ENCODE measurements at places on chromosomes 13 and 19. TPM values are rescaled to one million over a fixed set of nuclear protein-coding genes. Genes with fewer than 3 reads are reported as not detected.
A peak's percentile ranks its signal among the peaks of the same experiment; 100 is the strongest.

- H3K4me1 ChIP-seq = no peaks in the 10 kb centered on the region
- DNase-seq = no peak
- no peaks in the 10 kb centered on the region for H3K27me3 ChIP-seq
- H3K4me3 ChIP-seq = no peak overlapping the region
- no peak overlapping the region for H3K27ac ChIP-seq
- H3K36me3 ChIP-seq = no peaks in the 10 kb centered on the region
These were observed 938.9 kb upstream of the PRR20A start for GRCh38 chr13:56201834-56202233.

GRCh38 chr13:77544355-77544754 lies 8.8 kb downstream of the SCEL start:
- DNase-seq = no peak
- H3K27ac ChIP-seq = no peak overlapping the region
- H3K4me1 ChIP-seq = no peaks in the 10 kb centered on the region
- no peak overlapping the region for H3K4me3 ChIP-seq

GRCh38 chr19:41321600-41322270 lies 11.8 kb downstream of the CCDC97 start:
- peaks cover 13% of the 10 kb centered on the region for H3K27me3 ChIP-seq
- peaks cover 64% of the 10 kb centered on the region for H3K4me1 ChIP-seq
- H3K4me3 ChIP-seq = peak overlapping the region; percentile 76
- peaks cover 37% of the 10 kb centered on the region for H3K36me3 ChIP-seq

DNA sequence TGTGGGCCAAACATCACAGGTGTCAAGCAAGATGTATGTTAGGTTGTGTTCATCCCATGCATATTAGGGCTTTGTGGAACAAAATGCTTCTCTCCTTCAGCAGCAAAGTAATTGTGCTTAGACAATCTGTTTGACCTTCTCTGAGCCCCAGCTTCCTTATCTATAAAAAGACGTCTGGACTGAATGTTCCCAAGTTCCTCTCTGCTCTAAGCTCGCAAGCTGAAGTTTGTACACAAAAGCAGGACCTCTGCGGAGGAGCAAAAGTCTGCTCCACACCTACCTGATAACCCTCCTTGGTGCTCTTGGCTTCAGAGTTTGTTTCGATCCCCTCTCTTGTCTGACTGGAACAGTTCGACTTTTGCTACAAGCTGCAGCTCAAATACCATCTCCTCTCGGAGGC lies 95.7 kb upstream of the UBL3 start:
- H3K27ac ChIP-seq = no peak overlapping the region
- H3K4me3 ChIP-seq = no peak overlapping the region
- H3K36me3 ChIP-seq = no peaks in the 10 kb centered on the region
- peaks cover 1% of the 10 kb centered on the region for H3K27me3 ChIP-seq

DNA sequence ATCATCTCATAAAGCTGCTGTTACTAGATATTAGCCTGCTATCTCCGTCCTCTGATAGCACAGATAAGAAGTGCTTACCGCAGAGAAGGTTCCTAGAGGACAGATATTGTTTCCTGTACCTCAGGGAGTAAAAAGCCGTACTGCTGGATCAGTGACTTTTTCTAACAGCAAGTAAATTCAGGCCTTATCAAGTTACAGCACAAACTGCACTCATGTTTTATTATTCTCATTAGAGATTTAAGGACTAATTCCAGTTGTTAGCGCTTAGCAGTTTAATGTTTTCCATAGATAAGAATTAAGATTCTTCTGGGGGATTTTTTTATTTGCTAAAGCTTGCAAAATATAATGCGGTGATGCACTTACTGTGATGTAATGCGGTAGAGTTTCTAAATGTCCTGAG lies 119.0 kb upstream of the OBI1 start:
- no peak overlapping the region for H3K27ac ChIP-seq
- H3K27me3 ChIP-seq = no peaks in the 10 kb centered on the region
- H3K4me1 ChIP-seq = no peaks in the 10 kb centered on the region

DNA sequence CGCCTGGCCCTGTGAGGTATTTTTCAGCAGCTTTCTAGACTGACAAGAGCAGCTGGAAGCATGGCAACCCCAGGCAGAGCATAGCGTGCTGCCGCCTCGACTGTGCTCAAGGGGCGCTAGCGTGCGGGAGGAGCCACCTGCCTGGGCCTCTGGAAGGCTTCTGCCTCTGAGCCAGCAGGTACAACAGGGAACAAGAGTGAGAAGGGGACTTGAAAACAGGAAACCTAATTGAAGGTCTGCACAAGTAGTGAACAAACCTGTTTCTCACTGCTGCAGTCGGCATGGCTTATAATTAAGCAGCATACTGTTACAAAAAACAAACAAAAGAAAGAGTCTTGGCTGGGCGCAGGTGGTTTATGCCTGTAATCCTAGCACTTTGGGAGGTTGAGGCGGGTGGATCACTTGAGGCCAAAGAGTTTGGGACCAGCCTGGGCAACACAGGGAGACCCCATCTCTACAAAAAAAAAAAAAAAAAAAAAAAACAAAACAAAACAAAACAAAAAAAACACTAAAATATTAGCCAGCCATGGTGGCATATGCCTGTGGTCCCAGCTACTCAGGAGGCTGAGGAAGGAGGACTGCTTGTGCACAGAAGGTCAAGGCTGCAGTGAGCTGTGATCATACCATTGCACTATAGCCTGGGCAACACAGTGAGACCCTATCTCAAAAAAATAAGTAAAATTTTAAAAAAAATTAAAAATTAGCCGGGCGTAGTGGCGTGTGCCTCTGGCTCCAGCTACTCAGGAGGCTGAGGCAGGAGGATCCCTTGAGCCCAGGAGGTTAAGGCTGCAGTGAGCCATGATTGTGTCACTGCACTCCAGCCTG lies 12.6 kb upstream of the GARRE1 start:
- no peak for DNase-seq
- no peak overlapping the region for H3K4me3 ChIP-seq
- no peak overlapping the region for H3K27ac ChIP-seq
- peaks cover 31% of the 10 kb centered on the region for H3K4me1 ChIP-seq
- peaks cover 7% of the 10 kb centered on the region for H3K36me3 ChIP-seq

DNA sequence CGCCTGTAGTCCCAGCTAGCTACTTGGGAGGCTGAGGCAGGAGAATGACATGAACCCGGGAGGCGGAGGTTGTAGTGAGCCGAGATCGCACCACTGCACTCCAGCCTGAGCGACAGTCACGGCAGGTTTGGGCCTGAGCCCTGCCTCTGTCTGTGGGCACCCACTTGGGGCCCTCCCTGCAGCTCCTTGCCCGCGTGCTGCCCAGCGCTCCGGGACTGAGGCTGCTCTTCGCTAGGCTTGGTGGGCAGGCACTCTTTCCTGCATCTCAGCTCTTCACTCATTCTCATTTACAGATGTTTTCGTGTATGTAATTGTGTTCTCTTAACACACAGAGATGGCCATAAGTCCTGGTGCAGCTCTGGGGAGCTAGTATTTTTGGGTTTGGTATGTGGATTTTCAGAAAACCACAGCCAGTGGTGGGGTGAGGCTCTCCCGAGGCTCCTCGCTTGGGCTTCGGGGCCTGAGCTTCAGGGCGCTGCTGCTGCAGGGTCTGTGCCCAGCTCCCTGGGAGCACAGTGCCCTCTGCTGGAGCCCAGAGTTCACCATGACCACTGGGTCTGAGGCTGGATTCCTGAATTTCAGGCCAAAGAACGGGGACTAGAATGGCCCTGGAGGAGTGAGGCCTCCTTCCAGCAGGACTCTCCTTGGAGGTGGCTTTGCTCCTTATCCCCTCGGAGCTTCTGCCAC lies 15.2 kb downstream of the UPF1 start:
- H3K27ac ChIP-seq = peak overlapping the region; percentile 97
- H3K27me3 ChIP-seq = no peaks in the 10 kb centered on the region
- peaks cover 77% of the 10 kb centered on the region for H3K4me1 ChIP-seq
- H3K4me3 ChIP-seq = peak overlapping the region; percentile 76
- DNase-seq = peak; percentile 73

GRCh38 chr13:73683746-73684145 lies 450.5 kb downstream of the KLF12 start:
- no peak for DNase-seq
- H3K27ac ChIP-seq = no peak overlapping the region
- no peak overlapping the region for H3K4me3 ChIP-seq
- peaks cover 17% of the 10 kb centered on the region for H3K36me3 ChIP-seq
- H3K27me3 ChIP-seq = no peaks in the 10 kb centered on the region

DNA sequence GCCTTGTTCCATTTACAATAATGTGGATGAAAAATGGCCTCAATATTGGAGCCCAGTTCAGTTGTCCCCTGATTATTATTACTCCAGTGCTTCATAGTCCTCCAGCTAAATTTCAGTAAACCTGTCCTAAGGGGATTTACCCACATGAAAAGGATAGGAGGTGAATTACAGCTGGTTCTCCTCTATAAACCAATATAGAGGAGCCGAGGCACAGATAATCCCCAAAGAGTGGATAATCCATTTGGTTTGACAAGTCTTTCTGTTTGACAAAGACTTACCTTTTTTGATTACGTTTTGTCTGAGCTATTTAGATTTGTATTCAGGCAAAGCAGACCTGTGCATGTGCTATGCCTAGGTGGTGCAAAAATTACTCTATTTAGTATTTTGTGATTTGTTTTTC lies 2.7 kb downstream of the CNMD start:
- no peak overlapping the region for H3K4me3 ChIP-seq
- DNase-seq = no peak
- peaks cover 13% of the 10 kb centered on the region for H3K27me3 ChIP-seq
- no peak overlapping the region for H3K27ac ChIP-seq
- H3K4me1 ChIP-seq = no peaks in the 10 kb centered on the region
- H3K36me3 ChIP-seq = no peaks in the 10 kb centered on the region

DNA sequence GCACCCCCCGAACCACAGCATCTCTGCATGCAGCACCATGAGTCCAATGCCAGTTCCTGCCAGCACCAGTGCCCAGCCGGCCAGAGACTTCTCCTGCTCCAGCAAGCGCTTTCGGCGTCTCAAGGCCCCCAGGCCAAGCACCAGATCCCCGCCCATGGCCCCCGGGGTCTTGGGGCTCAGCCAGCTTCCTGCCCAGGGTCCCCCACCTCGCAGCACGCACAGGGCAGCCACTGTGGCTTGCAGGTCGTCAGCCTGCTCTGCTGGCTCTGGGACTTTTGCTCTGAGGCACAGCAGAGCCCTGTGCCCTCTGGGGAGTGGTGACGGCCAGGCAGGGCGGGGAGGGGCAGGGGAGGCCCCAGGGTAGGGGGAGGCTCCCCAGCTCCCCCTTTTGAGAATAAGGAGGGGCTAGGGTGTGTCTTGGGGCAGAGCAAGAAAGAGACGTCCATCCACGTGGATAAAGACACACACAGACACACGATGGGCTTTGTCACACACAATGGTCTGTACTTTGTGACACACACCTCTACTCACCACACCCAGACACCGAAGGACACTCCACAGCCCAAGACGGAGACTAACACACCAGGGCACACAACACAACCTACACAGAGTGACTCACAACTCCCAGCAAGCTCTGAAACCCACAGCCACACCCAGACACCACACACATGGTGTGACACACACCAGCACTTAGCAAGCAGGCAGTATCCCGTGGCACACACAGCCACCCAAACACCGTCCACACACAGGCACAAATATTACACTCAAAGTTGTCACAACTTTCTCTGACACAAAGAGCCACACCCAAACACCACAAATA lies at the start of gene KCNN4:
TSS of gene KCNN4 (minus strand) at position 268 of the 820 bp plus-strand sequence. CDS start at position 156, 112 bp downstream.
- DNase-seq = peak; percentile 68
- H3K4me3 ChIP-seq = peak within 1 kb of the TSS; percentile 30
- H3K36me3 ChIP-seq = no peaks in the 10 kb centered on the region
- peak within 1 kb of the TSS; percentile 59 for H3K27ac ChIP-seq

GRCh38 chr13:76853921-76854608 lies 32.1 kb downstream of the KCTD12 start:
- peaks cover 1% of the 10 kb centered on the region for H3K27me3 ChIP-seq
- H3K36me3 ChIP-seq = no peaks in the 10 kb centered on the region
- no peak overlapping the region for H3K4me3 ChIP-seq
- no peak for DNase-seq
- H3K27ac ChIP-seq = no peak overlapping the region

- H3K4me1 ChIP-seq = no peaks in the 10 kb centered on the region
- no peak overlapping the region for H3K4me3 ChIP-seq
- no peaks in the 10 kb centered on the region for H3K27me3 ChIP-seq
- no peaks in the 10 kb centered on the region for H3K36me3 ChIP-seq
- no peak for DNase-seq
These were observed 224.4 kb downstream of the FGF14 start for GRCh38 chr13:102177431-102177830.

DNA sequence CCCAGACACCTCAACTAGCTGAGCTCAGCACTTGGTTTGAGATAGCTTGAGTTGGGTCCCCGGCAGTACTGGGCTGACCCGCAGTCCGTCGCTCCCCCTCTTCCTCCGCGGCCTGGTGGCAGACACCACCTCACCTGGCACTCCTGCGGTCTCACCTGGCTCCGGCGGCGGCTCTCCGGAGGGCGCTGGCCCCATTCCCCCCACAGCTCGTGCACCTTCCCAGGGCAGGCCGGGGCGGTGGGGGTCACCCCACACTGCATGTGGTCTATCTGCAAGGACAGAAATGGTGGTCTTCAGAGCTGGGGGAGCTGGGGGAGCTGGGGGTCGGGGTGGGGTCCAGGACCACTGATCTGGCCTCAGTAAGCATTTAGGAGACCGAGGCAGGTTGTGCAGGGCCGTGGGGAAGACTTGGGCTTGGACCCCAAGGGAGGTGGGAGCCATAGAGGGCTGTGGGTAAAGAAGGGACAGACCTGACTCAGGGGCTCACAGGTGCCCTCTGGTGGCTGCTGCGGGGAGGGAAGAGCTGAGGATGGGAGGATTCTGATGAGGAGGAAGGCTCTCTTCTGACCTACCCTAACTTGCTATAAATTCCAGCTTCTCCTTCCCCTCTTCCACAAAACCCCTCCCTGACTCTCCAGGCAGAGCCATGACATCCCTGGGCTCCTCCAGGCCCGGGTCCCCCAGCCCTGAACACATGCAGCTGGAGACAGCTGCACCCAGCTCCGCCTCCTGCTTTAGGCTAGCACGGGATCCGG lies 6.7 kb upstream of the PLIN4 start:
- peaks cover 8% of the 10 kb centered on the region for H3K27me3 ChIP-seq
- no peak overlapping the region for H3K4me3 ChIP-seq

DNA sequence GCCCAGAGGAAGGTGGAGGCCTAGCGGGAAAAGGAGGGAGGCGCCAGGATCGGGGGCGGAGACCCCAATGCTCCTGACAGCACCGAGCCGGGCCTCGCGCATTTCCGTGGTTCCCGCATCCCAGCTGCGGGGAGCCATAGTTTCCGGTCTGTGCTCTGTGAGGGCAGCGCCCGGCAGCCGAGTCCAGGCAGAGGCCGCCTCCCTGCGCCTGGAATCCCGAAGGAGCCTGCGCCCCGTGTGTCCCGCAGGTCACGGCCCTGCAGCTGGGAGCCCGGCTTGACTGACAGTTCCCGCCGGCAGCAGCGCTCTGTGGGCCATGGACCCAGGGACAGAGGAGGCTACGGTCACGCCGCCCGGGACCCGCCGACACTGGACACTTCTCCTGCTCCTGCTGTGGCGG lies 74.6 kb upstream of the C13orf46 start:
- H3K4me3 ChIP-seq = no peak overlapping the region
- H3K4me1 ChIP-seq = peaks cover 27% of the 10 kb centered on the region
- H3K36me3 ChIP-seq = peaks cover 23% of the 10 kb centered on the region

DNA sequence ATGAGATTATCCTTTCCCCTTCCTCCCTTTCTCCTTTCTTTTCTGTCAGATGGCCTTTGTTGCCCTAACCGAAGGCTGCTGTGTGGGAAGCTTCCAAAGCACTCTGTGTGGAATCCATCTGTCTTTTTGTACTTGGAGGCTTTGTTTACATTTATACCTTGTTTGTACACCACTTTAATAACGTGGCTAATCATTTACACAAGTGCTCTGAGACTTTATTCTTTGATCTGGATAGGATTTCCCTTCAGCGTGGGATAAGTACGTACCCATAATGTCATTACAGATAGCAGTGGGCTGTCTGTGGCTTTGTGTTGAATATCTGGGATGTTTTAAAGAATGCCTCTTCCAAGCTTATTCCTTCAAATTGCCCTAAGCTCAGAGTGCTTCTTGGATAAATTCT lies 684.7 kb upstream of the SLITRK5 start:
- no peak overlapping the region for H3K4me3 ChIP-seq
- H3K27me3 ChIP-seq = no peaks in the 10 kb centered on the region
- DNase-seq = no peak
- H3K4me1 ChIP-seq = no peaks in the 10 kb centered on the region
- H3K36me3 ChIP-seq = no peaks in the 10 kb centered on the region

Gene ZNF497
- total RNA-seq = 0.30 TPM

Gene NTF4
- total RNA-seq = 1.5 TPM
